ENCODE measurements at places on chromosomes 5 and 9.

DNA sequence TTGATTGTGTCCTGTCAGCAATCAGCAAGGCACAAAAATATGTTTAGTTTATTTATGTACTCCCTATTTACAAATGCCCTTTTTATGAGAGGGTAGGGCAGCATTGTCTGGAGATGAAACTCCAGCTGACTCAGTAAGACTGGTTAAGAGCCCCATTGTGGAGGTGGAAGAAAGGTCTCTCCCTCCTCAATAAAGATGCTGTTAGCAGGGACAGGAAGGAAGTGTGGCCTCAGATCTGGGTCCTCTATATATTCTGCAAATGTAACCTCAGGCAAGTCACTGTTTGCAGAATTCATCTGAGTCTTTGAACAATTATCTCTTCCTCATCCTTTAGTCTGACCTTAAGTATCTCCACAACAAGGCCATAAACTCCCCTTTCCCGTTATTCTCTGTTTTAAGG lies 48.3 kb upstream of the TRAF1 start:
- no peak for DNase-seq

GRCh38 chr9:120917929-120918762 lies 8.4 kb downstream of the TRAF1 start:
- DNase-seq = no peak

GRCh38 chr5:54736003-54736797 lies 218.6 kb downstream of the SNX18 start:
- no peak for DNase-seq

DNA sequence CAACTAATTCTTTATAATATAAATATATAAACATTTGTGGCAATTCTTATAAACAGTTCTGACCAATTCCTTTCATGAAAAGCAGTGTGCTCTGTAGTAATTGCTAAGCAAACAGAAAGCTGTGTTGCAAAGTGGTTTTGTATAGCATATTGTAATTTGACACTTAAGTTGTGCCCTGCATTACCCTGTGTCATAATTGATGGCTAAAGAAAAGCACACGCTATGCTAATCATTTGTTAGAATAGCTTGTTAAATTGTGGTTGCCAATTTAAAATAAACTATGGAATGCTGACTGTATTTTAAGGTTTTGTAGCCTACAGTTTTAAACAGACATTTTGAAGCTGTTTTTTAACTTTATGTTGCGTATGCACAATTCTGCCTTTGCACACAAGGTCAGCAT lies 140.0 kb downstream of the PBX3 start:
- DNase-seq = no peak

- no peak for DNase-seq
Observed at GRCh38 chr9:16579872-16580432, 290.5 kb downstream of the BNC2 start.

GRCh38 chr9:117035546-117035945 lies 348.4 kb downstream of the TRIM32 start:
- no peak for DNase-seq

GRCh38 chr5:6849316-6850105 lies 136.3 kb downstream of the TENT4A start:
- DNase-seq = no peak

DNA sequence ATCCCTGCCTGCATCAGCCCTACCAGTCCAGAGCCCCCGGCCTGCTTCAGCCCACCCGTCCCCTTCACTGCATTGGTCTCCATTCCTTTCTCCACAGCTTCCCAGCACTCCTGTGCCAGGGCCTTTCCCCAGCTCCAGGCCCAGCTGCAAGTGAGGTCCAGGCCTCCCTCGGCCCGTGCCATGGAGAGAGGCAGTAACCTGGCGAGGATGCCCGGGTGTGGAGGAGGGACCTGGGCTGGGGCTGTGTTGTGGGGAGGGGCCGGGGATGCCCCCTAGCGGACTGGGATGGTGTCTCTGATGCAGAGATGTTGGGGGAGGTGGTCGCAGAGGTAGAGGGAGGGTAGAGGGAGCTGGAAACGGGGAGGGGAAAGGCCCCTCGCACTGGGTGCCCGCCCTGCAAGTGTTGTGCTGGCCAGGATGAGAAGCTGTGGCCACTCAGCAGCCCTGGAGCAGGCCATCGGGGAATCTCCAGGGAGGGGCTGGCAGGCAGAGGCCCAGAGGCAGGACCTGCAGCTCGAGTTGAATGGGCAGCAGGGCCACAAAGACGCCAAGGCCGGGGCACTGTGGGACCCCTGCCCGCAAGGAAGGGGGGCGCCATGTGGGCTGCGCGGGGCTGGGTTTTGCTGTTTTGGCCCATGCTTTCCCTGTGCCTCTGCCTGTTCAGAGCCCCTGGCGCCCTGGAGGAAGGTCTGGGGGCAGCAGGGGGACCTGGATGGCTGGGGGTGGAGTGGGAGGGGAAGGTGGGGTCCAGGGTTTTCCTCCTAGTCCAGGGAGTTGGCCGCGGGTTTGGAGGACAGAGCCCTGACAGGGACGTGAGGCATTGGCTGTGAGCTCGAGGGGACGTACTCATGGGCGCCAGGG lies 26.0 kb upstream of the NKD2 start:
- DNase-seq = no peak

DNA sequence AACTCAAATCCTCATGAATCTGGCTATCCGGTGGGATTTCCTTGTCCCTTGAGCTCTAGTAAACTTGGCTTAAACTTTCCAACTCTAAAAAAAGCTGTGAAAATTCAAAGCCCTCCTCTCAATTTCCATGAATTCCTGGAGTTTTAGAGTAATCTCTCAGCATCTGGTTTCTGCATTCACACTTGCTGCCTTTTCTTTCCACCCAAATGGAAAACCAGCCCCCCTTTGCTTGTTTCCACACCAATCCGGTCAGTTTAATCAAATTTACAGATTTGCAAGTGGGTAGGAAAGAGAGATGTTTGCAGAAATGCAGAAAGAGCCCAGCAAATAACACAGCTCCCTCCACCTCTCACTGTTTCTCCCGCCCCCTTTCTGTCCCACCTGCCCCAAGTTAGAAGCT lies 91.1 kb downstream of the ENC1 start:
- no peak for DNase-seq

DNA sequence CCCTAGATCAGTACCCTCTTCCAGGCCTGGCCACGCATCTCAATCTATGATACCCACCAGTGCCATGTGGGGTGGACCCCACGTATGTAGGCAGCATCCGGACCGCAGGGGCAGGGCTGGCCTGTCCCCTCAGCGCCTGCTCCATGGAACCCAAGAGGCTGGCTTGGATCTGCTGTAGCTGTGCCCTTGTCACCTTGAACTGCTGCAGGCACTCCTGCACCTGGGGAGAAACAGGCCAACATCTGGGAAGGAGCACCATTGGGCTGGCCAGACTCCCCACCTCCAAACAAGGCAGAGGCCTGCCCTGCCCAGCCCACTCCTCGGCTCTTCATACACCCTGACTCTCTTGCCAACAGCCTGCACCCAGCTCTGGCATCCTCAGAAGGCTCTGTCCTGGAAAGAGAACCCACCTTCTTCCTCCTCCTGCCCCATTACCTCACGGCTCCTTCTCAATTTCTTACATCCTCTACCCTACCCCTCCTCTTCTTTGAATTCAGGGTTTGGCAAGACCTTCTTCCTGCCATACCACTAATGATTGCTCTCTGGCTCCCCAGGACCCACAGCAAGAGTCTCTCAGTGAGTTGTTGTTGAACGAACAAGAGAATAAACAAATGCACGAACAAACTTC lies 7.7 kb downstream of the HK3 start:
- no peak for DNase-seq

GRCh38 chr5:1399737-1400136 lies 45.5 kb downstream of the SLC6A3 start:
- no peak for DNase-seq

DNA sequence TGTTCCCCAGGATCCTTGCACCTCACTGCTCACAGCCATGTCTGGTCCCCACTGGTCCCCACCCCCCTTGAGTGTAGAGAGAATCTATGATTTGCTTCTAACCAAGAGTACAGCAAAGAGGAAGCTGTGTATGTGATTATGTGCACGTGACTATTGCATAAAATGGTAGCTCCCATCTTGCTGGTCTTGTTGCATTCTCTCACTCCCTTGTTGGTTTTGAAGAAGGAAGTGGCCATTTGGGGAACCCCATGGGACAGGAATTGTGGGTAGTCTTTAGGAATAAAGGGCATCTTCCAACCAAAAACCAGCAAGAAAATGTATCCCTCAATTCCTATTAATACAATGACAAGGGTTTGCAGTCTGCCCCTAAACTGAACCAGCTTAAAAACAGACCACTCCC lies 5.2 kb upstream of the FCN2 start:
- DNase-seq = no peak

DNA sequence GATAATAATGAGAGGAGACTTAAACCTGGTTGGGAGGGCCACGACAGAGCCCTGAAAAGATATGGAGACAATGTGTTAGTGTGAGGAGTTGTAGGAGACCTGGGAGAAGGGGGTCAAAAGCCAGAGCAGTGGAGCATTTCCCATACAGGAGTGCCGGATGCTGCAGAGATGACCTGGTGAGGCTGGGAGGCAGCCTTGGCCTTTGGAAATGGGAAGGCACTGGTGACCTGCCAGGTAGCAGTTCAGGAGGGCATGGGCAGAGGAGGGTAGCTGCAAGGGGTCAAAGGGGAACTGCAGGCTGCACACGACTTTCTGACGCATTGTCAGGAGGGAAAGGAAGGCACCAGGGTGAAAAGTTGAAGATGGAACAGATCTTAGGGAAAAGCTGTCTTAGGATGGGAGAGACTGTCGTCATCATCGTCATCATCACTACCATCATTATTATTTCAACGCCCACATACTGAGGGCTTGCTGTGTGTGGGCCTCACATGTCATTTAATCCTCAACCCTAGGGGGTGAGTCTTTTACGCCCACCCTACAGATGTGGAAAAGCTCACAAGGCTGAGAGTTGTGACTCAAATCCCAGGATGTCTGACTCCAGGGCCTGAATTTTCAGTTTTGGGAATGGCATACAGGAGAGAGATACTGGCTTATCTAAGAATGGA lies 13.3 kb downstream of the ARAP3 start:
- no peak for DNase-seq

DNA sequence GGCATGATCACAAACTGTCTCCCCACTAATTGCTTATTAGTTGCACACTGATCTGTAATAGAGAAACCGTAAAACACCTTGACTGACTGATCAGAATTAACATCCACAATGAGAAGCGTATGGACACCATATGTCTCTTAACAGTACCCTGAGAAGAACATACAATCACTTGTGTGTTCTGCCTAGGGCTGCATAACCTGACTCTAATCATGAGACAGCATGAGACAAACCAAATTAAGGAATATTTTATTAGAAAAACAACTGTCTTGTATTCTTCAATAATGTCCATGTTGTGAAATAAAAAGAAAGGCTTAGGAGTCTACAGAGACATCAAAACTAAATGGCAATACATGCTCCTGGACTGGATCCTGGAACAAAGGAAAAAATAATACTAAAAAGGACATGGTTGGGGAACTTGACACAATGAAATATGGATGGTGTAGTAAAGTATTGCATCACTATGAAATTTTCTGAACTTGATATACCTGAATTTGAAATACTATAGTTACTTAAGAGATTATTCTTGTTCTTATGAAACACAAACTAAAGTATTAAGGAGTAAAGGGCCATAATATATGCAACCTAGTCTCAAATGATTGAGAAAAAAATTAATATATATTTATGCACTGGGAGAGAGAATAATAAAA lies 162.1 kb downstream of the CWC27 start:
- DNase-seq = no peak

GRCh38 chr5:77028631-77029375 lies 1.4 kb upstream of the AGGF1 start:
- DNase-seq = no peak

GRCh38 chr5:169270827-169271226 lies 30.1 kb downstream of the SLIT3 start:
- DNase-seq = no peak

DNA sequence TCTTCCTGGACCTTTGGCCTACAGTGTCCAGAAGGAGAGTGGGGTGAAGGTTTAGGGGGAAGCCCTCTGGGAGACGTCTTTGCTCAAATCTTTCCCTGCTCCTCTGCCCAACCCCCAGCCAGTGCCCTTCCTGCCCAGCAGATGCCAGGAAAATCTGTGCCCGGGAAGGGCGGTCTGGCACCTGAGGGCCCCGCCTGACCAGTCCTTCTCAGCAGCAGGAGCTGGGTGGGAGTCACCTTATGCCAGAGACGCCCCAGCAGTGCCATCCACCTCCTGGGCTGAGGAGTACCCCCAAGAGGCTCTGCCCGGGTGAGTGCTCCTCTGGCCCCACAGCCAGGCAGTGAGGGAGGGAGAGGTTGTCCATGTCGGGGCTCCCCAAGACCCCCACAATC lies 14.9 kb upstream of the CERCAM start:
- DNase-seq = no peak

DNA sequence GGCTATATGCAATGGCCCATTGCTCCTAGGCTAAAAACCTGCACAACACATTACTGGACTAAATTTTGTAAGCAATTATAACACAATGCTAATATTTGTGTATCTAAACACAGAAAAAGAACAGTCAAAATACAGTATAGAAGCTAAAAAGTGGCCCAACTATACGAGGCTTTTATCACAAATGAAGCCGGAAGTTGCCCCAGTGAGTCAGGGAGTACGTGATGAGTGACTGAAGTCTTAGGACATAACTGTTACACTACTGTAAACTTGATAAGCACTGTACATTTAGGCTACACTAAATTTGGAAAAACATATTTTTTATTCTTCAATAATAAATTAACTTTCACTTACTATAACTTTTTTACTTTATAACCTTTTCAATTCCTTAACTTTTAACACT lies 105.2 kb upstream of the PRR16 start:
- DNase-seq = no peak

DNA sequence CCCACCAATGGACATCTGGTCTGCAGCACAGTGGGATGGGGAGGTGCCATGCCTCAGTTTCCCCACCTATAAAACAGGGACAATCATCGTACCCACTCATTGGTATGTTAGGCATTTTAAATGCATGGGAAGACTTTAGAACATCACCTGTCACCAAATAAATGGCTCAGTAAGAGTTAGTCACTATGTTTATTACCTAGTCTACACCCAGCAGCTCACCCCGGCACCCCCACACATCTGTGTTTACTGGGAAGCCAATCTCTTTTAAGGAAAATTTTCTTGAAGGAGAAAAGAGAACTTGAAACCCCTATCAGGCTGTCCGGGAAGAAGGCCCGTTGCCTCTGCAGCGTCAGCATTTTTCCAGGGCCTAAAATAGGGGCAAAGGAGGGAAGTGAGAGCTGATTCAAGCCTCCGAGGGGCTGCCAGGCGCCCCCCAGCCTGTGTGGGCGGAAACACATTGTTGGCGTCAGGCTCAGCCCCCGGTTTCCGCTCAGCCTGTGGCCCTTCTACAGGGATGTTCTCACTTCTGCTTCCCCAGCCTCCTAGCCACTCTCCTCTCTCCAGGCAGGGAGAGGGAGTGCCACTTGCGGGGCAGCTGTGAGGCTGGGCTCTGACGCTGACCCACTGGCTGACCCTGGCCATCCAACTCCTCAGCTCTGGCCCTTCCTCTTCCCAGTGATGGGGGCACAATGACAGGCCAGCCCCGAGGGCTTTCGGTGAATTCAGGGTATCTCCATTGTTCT lies 4.6 kb downstream of the CSF1R start:
- no peak for DNase-seq
